Naive B cell (primary cell): ENCODE measurements at places on chromosomes 6 and 20.

- DNase-seq, result no peak
These were observed 62.0 kb upstream of the SMLR1 start for GRCh38 chr6:130765181-130765727.

- no peak for DNase-seq
These were observed 160.0 kb downstream of the SOD2 start for GRCh38 chr6:159533016-159533415.

DNA sequence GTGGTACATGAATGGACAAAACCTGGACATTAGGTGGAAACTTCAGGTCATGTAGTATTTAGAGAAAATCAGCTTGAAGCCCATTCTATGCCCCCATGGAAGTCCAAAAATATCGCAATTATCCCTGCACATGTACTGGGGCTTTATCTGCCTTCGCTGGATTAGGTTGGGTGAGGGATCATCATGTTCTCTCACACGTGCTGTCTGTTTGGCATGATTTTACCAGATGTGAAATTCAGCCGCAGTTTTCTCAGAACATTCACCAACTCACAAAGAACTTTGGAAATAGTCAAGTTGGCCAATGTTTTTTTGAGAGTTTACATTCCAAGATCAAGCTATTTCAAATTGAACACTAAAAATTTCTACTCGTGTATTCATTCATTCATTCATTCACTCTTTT lies 459.8 kb upstream of the CITED2 start:
- DNase-seq, result no peak

DNA sequence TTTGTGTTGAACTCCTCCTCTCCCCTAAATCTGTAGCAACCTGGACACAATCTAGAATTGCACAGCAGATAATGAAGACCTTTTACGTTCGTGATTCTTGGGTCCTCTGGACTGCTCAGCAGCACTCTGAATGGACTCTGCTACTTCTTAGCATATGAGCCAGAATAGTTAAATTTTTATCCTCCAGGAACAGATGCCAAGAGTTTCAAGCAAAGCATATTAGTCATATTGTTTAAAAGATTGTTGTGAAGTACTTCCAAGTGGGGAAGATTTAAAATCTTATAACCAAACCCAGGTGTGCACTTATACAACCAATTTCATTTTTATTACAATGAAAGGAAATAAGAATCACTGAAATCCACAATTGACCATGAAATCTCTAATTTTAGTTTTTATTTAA lies 118.9 kb upstream of the EXOC2 start:
- no peak for DNase-seq

DNA sequence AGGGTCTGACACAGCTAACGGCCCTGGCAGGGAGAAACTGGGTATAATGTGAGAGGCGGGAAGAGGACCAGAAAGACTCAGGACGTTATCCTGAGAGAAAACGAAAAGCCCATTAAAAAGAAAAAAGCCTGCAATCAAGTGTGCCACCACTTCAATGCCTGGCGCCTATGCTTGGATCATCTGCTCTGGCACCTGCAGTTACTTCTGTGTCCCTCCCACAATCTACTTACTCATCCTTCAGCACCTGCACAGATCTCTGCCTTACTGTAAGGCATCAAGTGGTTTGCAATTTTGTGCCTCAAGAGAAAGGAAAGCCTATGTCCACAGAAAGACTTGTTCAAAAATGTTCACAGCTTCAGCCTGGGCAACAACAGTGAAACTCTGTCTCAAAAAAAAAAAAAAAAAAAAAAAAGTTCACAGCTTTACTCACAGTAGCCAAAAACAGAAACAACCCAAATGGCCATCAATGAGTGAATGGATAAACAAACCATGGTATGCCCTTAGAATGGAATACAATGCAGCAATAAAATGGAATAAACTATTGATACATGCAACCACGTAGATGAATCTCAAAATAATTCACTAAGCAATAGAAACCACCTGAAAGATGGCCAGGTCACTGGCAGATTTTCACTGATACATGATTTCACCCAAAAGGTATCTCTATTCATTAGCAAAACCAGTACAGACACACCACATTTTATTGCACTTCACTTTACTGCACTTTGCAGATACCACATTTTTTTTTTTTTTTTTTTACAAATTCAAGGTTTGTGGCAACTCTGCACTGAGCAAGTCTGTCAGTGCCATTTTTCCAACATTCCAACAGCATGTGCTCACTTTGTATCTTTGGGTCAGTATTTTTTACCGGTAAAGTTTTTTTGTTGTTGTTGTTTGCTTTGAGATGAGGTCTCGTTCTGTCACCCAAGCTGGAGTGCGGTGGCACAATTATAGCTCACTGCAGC lies 48.6 kb downstream of the ABHD12 start:
- no peak for DNase-seq

DNA sequence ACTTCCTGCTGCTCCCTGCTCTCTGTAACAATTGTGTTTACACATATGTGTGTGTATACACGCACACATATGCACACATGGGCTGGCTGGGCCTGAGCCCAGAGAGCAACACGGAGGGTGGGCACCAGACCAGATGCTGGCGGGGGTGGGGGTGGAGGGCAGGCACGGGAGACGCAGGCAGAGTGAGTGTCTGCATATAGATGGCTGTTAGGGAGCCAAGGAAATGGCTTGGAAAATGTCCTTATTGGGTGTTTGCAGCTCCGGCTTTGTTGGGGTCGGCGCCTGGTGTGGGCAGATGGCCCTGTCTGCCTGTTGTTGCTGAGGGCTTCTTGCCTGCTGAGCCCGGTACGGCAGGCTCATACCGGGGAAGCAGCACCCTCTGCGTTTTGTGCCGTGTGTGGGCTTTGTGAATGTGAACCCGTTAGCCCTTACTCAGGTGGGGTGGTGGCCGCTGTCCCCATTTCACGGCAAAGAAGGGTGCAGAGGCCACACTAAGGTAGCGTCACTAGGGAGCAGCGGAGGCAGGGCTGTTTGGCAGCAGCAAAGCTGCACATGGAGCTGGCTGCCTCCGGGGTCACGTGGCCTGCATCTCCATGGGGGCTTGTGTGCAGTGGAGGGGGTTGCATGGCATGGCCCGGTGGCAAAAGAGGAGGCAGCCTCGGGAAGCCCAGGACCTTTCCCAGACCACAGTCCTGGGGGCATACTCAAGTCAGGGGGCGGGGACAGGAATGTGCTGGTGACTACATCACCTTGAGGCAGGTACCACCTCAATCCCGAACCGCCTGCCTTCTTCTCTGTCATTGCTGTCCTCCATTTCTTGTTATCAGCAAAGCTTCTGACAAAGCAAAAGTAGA lies 47.4 kb upstream of the SRF start:
- DNase-seq, result no peak

GRCh38 chr6:105433723-105434122 lies 30.8 kb upstream of the PREP start:
- no peak for DNase-seq

DNA sequence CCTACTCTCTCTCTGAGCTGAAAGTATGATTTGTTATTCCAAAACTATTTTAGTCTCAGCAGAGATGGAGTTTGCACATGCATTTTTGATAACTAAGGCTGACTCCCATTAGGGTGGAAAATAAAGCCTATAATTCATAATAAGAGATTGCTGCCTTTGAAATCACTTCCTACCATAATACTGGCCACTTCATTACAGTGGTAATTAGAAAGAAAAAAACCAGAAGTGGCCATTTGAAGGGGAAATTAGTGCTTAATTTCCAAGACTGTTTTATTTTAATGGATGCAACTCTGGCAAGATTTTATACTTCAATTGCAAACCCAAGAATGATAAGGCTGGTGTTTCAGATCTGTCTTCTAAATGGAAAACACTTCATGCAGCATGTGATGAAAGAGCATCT lies 43.4 kb downstream of the SLC35B3 start:
- no peak for DNase-seq
